ENCODE measurements at places on chromosomes 7 and 10. TPM values are rescaled to one million over a fixed set of nuclear protein-coding genes. Genes with fewer than 3 reads are reported as not detected.

Gene AFAP1L2
- 1.3 TPM for total RNA-seq

DNA sequence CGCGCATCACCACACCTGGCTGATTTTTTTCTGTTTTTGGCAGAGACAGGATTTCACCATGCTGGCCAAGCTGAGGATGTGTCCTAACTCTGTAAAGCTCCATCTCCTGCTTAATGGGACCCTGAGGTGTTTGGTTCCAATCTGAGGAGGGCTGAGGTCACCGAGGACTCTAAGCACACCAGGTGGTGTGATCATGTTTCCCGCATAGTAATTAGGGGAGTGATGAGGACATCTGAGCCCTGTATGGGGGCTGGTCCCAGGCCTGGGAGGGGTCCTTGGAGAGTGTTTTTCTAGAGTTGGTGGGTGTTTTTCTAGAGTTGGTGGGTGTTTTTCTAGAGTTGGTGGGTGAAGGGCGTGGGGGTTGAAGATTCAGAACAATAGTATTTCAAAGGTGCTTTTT lies 3.0 kb upstream of the ABHD11 start:
- no peak overlapping the region for H3K4me3 ChIP-seq
- H3K36me3 ChIP-seq: peaks cover 8% of the 10 kb centered on the region
- no peak for DNase-seq
- no peaks in the 10 kb centered on the region for H3K27me3 ChIP-seq
- H3K27ac ChIP-seq: no peak overlapping the region
- H3K4me1 ChIP-seq: peaks cover 17% of the 10 kb centered on the region

GRCh38 chr7:19442016-19442785 lies 266.6 kb downstream of the POLR1F start:
- no peak overlapping the region for H3K4me3 ChIP-seq
- H3K27me3 ChIP-seq: no peaks in the 10 kb centered on the region
- no peaks in the 10 kb centered on the region for H3K4me1 ChIP-seq
- H3K36me3 ChIP-seq: no peaks in the 10 kb centered on the region
- H3K27ac ChIP-seq: no peak overlapping the region

GRCh38 chr10:98213740-98214139 lies 54.3 kb downstream of the LOXL4 start:
- H3K27me3 ChIP-seq: no peaks in the 10 kb centered on the region
- peaks cover 16% of the 10 kb centered on the region for H3K36me3 ChIP-seq
- no peak overlapping the region for H3K27ac ChIP-seq
- H3K4me3 ChIP-seq: no peak overlapping the region
- DNase-seq: no peak

DNA sequence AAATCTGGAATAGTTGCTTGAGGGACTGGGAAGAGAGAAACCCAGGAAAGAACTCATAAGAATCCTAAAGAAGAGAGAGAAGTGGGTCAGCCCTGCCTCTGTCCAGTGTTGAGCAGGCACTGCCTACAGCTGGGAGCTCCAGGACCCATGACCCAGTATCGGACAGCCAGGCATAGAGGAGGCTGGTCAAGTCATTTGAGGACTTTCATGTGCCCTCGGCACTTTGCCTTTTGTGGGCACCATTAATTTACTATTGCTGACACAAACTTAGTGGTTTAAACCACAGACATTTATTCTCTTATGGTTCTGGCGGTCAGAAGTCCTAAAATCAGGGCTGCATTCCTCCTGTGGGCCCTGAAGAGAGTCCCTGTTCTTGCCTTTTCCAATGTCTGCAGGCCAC lies 60.3 kb downstream of the CPXM2 start:
- no peak overlapping the region for H3K4me3 ChIP-seq
- H3K27me3 ChIP-seq: no peaks in the 10 kb centered on the region
- H3K27ac ChIP-seq: no peak overlapping the region
- H3K4me1 ChIP-seq: no peaks in the 10 kb centered on the region

- H3K4me1 ChIP-seq: peaks cover 19% of the 10 kb centered on the region
- H3K4me3 ChIP-seq: no peak overlapping the region
- H3K27ac ChIP-seq: no peak overlapping the region
- no peaks in the 10 kb centered on the region for H3K36me3 ChIP-seq
Observed at GRCh38 chr10:43220657-43221418, 46.0 kb downstream of the RASGEF1A start.

- H3K27me3 ChIP-seq: no peaks in the 10 kb centered on the region
- no peaks in the 10 kb centered on the region for H3K4me1 ChIP-seq
- H3K4me3 ChIP-seq: no peak overlapping the region
- no peak for DNase-seq
- H3K36me3 ChIP-seq: no peaks in the 10 kb centered on the region
Observed at GRCh38 chr10:78278058-78278404, 244.4 kb downstream of the RPS24 start.

DNA sequence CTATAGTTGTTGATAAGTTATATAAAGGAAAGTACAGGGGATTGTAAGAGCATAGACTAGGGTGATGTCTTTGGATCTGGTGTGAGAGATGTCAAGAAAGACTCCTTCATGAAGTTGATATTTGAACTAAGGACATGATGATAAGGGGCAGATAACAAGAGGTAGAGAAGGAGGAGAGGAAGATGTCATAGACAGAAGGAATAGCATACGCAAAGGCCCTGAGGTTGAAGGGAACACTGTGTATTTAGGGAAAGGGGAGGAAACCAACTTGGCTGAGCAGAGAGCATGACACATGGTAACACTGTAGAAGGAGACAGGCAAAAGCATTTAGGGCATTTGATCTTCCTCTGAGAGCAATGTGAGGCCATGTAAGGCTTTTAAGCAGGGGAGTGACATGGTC lies 170.8 kb downstream of the CHN2 start:
- DNase-seq: no peak
- no peaks in the 10 kb centered on the region for H3K27me3 ChIP-seq
- H3K27ac ChIP-seq: no peak overlapping the region
- H3K4me1 ChIP-seq: no peaks in the 10 kb centered on the region
- H3K36me3 ChIP-seq: peaks cover 7% of the 10 kb centered on the region

- H3K36me3 ChIP-seq: no peaks in the 10 kb centered on the region
- H3K4me1 ChIP-seq: no peaks in the 10 kb centered on the region
- no peak overlapping the region for H3K27ac ChIP-seq
- H3K4me3 ChIP-seq: no peak overlapping the region
- H3K27me3 ChIP-seq: no peaks in the 10 kb centered on the region
Observed at GRCh38 chr7:125834421-125834820, 904.8 kb upstream of the POT1 start.

- H3K27ac ChIP-seq: no peak overlapping the region
- H3K4me3 ChIP-seq: no peak overlapping the region
- DNase-seq: no peak
- no peaks in the 10 kb centered on the region for H3K4me1 ChIP-seq
Observed at GRCh38 chr10:49289480-49289879, 9.5 kb upstream of the C10orf71 start.

GRCh38 chr7:136130511-136131303 lies 153.5 kb upstream of the MTPN start:
- H3K27me3 ChIP-seq: no peaks in the 10 kb centered on the region
- DNase-seq: no peak
- no peaks in the 10 kb centered on the region for H3K4me1 ChIP-seq
- H3K27ac ChIP-seq: no peak overlapping the region

DNA sequence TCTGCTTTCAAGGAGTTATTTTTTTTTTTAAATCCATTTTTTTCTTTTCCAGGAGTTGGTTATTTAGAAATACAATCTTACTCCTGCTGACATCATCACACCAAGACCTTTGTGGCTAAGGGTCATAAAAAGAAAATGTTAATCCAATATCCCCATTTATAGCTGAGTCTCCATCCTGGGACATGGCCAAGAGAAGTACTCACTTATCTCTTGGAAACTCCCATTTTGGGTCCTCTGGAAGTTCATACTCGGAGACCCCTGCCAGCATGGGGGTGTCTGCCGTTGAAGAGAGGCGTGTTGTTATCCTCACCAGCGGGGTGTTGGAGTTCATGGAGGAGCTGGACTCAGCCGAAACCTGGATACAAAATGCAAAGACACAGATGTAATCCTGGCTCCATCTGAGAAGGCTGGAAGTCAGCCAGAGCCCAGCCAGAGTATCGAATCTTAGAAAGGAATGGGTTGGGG lies 94.6 kb downstream of the FGFR2 start:
- no peak overlapping the region for H3K4me3 ChIP-seq
- H3K27me3 ChIP-seq: no peaks in the 10 kb centered on the region
- no peak for DNase-seq
- H3K4me1 ChIP-seq: no peaks in the 10 kb centered on the region
- no peak overlapping the region for H3K27ac ChIP-seq

GRCh38 chr7:92997152-92997551 lies 120.6 kb downstream of the SAMD9 start:
- no peaks in the 10 kb centered on the region for H3K4me1 ChIP-seq
- no peak for DNase-seq
- no peaks in the 10 kb centered on the region for H3K27me3 ChIP-seq
- no peaks in the 10 kb centered on the region for H3K36me3 ChIP-seq
- H3K4me3 ChIP-seq: no peak overlapping the region

GRCh38 chr10:114723991-114724715 lies 66.1 kb upstream of the ABLIM1 start:
- H3K4me1 ChIP-seq: no peaks in the 10 kb centered on the region
- no peak overlapping the region for H3K27ac ChIP-seq
- DNase-seq: no peak

- no peaks in the 10 kb centered on the region for H3K4me1 ChIP-seq
- no peak overlapping the region for H3K4me3 ChIP-seq
- no peaks in the 10 kb centered on the region for H3K36me3 ChIP-seq
- no peak for DNase-seq
Observed at GRCh38 chr7:71598553-71598952, 466.6 kb downstream of the GALNT17 start.

DNA sequence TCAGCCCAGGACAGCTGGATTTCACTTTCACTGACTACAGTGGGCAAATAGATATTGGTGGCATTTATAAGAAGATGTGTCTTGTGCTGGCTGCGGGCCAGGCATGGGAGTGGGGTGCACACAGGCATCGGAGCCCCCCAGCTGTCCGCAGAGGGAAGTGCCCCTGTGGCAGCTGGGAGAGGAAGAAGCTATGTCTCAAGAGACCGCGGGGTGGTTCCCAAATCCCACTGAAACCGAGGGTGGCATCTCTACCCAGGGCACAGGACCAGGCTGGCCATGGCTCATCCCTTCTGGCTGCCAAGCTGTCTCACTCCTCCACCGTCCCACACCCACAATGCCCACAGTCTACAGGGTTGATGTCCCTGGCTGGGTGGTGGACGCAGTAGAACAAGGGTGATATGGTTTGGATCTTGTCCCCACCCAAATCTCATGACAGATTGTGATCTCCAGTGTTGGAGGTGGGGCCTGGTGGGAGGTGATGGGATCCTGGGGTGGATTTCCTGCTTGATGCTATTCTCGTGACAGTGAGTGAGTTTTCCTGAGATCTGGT lies 94.8 kb downstream of the TCERG1L start:
- no peak overlapping the region for H3K27ac ChIP-seq
- DNase-seq: no peak
- H3K4me3 ChIP-seq: no peak overlapping the region
- no peaks in the 10 kb centered on the region for H3K4me1 ChIP-seq
- no peaks in the 10 kb centered on the region for H3K36me3 ChIP-seq

DNA sequence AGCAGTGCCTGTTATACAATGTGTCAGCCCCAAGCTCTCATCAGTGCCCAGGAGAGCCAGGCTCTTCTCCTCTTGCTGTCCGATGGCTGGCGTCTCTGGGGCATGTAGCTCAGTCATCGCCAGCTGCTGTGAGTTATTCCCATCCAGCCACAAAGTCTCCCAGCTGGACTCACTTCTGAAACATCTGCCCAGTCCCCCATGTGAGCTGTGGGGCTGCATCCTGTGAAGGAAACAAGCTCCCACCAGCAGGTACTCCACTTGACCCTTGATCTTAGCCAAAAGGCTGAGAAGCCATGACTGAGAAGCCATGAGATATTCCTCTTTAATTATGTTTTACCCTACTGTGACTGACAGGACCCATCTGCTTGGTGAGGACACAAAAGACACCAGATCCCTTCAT lies 212.7 kb upstream of the IGFBP3 start:
- no peak overlapping the region for H3K27ac ChIP-seq
- H3K36me3 ChIP-seq: no peaks in the 10 kb centered on the region
- no peaks in the 10 kb centered on the region for H3K27me3 ChIP-seq
- no peaks in the 10 kb centered on the region for H3K4me1 ChIP-seq

GRCh38 chr7:67549126-67549525 lies 552.5 kb downstream of the TYW1 start:
- H3K36me3 ChIP-seq: no peaks in the 10 kb centered on the region
- H3K27me3 ChIP-seq: no peaks in the 10 kb centered on the region
- H3K4me3 ChIP-seq: no peak overlapping the region

- H3K4me1 ChIP-seq: peaks cover 7% of the 10 kb centered on the region
- no peak overlapping the region for H3K27ac ChIP-seq
- no peaks in the 10 kb centered on the region for H3K27me3 ChIP-seq
- H3K4me3 ChIP-seq: no peak overlapping the region
- DNase-seq: no peak
- H3K36me3 ChIP-seq: no peaks in the 10 kb centered on the region
Observed at GRCh38 chr10:110927461-110927860, 8.1 kb downstream of the SHOC2 start.

DNA sequence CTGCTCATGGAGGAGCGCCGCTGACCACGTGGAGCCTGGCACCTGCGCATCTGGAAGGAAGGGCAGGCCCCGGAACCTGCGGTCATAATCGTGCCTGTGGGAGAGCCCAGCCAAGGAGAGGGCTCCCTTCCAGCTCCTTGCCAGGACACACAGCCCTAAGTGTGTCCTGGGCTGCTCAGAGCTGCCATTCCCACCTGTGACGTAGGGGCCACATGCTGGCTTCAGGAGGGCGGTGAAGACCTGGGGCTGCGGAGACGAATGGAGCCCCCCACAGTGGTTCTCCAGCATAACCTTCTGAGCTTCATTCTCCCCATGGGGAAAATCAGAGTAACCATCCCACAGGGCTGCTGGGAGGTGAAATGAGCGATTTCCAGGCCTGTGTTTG lies 127.6 kb upstream of the CHST15 start:
- no peaks in the 10 kb centered on the region for H3K36me3 ChIP-seq
- H3K27me3 ChIP-seq: no peaks in the 10 kb centered on the region
- no peak for DNase-seq
- H3K27ac ChIP-seq: no peak overlapping the region

DNA sequence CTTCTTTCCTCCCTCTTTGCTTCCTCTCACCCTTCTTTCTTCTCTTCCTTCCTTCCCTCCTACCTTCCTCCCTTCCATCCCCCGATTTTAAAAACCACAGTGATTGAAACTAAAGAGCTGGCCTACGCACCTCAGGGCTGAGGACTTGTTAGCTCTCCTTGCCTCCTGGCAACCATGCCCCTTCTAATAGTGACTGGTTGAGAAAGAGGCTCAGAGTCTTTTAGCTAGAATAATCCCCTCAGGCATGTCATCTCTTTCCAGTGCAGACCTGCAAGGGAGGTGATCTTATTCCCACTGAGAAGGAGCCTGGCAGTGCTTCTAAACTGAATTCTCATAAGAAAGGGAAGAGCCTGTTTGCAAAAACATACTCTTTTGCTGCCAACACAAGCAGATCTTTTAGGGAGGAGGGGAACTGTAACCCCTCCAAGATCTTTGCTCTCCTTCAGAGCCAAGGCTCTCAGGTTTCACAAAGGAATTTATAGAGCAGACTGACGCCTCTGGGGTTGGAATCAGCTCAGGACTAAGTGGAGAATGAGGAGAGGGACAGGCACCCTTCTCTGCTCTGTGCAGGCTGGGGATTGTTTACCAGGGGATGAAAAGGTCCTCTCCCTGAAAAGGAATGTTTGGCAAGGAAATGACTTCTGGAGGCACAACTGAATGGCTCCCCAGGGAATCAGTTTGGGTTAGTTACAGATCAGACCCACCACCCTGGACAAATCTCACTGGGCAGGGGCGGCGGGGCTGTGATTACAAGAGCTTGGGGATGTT lies 9.4 kb upstream of the ANKRD1 start:
- H3K4me1 ChIP-seq: no peaks in the 10 kb centered on the region
- H3K27me3 ChIP-seq: no peaks in the 10 kb centered on the region
- H3K36me3 ChIP-seq: no peaks in the 10 kb centered on the region
- DNase-seq: no peak
- H3K27ac ChIP-seq: no peak overlapping the region

GRCh38 chr10:73076360-73077183 lies 20.1 kb downstream of the P4HA1 start:
- peaks cover 20% of the 10 kb centered on the region for H3K36me3 ChIP-seq
- DNase-seq: no peak
- no peak overlapping the region for H3K4me3 ChIP-seq
- H3K27ac ChIP-seq: no peak overlapping the region
- H3K4me1 ChIP-seq: no peaks in the 10 kb centered on the region

Measured in natural killer cell (primary cell).